ENCODE measurements at places on chromosomes 5 and 9.
A peak's percentile ranks its signal among the peaks of the same experiment; 100 is the strongest.

DNA sequence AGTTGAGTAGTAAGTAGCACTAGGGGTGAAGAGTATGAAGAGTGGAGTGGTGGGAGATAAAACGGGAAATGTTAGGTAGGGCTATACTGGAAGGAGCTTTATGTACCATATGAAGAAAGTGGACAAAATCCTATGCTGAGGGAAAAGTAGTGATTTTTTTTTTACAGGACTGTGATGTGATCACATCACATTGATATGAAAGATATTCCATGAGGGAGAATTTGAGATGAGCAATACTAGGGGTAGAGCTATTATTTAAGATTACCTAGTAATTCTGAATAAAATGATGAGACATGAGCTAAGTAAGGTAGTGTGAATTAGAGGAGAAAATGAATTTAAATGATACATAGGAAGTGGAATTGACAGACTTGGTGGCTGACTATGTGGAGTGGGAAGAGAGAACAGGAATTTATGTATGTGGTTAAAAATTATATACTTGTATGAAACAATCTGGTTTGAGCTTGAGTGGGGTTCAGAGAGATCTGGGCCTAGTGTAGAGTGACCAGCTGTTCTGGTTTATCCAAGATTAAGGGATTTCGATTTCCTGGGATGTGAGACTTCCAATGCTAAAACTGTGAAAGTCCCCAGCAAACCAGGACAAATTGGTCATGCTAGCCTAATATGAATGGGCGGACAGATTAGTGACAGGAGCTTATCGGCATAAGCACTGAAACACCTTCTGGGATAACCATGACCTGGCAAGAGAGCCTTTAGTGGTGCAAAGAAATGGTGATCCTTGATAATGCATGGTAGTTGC lies 29.3 kb upstream of the STOM start:
- peak; percentile 40 for DNase-seq

DNA sequence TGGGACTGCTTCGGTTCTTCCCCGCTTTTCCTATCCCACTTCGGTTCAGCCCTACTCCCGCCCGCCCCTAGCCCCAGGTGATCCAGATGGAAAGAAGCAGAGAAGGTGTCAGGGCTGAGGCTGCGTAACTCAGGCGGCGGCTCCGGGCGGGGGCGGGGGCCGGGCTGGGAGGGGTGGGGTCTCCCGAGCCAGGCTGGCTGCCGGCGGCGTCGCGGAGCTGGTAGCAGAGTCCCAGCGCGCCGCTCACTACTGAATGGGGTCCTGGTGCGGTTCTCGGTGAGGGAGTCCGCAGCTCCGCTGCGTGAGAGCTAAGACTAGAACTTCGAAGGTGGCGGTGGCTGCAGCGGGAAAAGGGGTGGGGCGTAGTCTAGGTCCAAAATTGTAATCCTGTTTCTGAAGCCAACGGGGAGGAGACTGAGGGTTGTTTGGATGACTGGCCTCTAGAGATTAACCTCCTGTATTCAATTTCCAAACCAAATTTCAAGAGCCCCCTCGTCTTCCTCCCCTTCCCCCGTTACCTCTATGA lies 1.4 kb downstream of the PRR16 start:
- peak; percentile 43 for DNase-seq

GRCh38 chr5:139764886-139765408 lies 30.7 kb upstream of the PSD2 start:
- DNase-seq = no peak

DNA sequence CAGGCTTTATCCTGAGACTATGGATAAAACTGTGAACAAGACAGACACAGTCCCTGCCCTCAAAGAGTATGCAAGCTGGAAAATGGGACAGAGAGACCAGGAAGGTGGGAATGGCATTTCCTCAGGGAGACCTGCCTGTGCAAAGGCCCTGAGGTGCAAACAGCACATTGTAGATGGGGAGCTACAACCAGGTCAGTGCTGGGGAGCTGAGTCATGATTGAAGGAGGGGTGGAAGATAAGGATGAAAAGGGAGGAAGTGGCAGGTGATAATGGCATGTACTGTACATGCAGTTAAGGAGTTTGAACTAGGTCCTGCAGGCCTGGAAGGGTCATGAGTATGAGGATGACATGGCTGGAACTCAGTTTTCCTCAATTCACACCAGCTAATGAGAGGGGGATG lies 75.5 kb upstream of the BOD1 start:
- DNase-seq = no peak

GRCh38 chr9:136626066-136626725 lies 36.5 kb upstream of the EGFL7 start:
- DNase-seq = no peak

DNA sequence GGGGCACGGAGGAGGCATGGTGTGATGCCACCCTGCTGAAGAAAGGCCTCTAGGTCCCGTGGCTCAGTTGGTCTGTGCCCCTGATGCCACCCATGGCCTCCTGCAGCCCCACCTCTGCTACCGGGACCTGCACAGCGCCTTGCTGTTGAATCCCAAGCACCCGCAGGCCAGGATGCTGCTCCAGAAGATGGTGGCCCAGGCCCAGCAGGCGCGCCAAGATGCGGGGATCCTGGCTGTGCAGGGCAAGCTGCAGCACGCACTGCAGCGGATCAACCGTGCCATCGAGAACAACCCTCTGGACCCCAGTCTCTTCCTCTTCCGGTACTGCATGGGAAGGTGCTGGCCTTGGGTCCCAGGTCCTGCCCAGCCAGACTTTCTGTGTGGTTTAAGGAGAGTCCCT lies 7.1 kb downstream of the TTC16 start:
- no peak for DNase-seq

DNA sequence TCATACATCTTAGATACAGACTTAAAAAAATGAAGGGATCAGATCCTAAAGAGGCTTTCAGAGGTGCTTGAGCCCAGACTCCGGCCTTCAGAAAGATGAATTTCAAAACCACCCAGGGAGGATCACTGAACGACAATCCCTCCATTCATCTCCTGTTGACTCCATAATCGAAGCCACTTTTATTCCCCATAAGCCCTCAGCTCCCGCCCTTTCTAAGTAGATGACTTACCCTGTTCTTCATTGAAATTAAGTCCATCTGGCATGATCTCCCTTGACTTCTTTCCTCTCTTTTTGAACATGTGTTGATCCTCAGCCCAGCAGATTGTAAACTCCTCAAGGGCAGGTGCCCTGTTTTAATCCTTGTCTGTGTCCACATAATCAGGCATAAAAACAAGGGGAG lies 50.8 kb upstream of the ASTN2 start:
- DNase-seq = no peak

DNA sequence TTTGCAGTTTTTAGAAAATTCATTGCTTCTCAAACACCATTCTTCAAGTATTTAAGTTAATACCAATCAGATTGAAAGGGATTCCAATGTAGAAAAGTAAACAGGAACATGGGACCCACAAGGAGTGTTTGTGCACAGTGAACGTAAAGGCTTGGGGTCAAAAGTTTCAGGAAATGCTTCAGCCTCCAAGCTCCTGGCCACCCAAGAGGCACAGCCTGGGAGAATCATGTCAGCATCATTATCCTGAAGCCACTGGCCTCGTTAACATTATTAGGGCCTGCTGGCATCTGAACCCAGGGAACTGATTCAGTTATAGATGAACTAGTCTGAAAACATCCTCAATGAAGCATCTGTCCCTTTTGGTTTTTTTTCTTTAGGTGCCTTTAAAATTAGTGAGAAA lies 122.9 kb downstream of the NXNL2 start:
- DNase-seq = peak; percentile 53

GRCh38 chr9:137522746-137523455 lies 27.3 kb downstream of the PNPLA7 start:
- no peak for DNase-seq

DNA sequence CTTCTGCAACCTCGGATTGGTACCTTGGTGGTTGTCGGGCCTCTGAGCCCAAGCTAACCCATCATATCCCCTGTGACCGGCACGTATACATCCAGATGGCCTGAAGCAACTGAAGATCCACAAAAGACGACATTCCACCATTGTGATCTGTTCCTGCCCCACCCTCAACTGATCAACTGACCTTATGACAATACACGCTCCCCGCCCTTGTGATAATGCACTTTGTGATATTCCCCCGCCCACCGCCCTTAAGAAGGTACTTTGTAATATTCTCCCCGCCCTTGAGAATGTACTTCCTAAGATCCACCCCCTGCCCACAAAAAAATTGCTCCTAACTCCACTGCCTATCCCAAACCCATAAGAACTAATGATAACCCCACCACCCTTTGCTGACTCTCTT lies 16.5 kb upstream of the TOR1B start:
- DNase-seq = no peak

DNA sequence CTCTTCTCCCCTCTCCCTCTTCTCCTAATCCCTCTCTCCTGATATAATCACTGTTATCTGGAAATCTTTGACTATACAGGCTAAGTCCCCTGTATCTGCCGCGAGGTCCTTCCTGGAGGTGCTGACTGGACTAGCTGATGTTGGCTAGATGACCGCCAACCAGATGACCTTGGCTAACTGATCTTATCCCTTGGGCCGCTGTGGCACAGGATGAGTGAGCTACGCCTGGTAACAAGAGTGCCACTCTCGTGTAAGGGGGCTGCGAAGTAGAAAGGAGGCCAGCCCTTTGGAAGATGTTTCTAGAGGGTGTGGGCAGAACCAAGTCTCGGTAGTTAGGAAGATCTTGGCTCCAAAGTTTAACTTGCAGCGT lies 345 bp upstream of the PRRC1 start:
- DNase-seq = no peak

DNA sequence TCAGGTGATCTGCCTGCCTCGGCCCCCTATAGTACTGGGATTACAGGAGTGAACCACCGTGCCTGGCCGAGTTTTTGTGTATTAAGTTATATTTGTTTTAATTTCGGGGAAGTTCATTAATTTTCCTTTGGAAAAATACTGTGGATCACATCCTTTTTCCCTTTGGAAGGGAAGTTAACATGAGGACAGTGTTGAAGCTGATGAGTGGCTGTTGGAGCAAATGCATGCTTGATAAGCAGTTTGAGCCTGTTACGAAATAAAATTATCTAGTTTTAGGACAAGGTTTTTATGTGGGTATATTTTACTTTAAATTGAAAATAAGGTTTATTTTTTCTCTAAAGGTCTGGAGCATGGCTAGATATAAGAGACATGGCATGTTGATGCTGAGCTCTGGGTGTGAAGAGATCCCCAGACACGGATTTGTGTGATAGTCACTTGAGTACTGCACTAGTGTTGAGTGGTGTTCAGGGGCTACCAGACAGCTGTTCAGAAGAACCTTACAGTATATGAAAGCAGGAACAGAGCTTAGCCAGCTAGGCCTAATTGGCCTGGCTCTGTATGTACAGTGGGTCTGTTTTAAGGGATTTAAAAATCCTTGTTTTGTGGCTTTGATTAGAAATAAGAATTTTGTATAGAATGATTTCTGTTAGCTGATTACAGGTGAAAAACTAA lies 17.4 kb downstream of the LMNB1 start:
- DNase-seq = no peak

DNA sequence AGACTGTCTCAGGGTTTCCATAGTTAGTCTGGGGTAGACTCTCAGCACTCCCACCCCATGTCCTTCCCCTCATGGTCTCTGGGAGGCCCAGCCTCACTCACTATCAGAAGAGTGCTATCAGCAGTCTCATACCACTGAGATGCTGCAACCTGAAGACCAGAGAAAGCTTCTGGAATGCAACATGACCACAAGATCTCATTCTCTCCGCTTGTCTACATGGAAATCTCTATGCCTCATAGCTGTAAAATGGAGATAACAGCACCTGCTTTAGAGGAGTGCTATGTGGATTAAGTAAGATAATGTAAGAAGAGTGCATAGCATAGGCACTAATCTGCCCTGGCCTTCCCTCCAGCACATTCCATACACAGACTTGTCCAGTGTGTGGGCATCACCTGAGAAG lies 47.0 kb upstream of the ZNF169 start:
- no peak for DNase-seq

DNA sequence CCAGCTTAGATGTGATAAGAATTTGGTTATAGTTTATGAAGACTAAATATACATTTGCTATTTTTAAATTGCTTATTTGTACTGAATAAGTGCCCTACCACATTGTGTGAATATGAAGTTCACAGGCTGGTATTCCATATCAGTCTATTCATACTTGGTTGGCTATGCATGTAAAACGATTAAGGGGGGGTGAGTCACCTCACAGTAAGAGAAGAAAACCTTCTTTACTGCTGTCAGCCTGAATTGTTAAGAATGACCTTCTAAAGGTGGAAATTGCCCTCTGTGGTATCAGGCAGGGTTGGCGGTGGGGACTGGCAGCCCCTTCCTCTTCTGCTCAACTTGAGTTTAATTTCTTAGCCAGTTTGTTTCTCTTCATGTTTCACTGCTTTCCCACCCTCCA lies 127.0 kb upstream of the RPS23 start:
- no peak for DNase-seq

- DNase-seq = peak; percentile 99
These were observed 399 bp upstream of the FBN2 start for GRCh38 chr5:128538250-128539037.

DNA sequence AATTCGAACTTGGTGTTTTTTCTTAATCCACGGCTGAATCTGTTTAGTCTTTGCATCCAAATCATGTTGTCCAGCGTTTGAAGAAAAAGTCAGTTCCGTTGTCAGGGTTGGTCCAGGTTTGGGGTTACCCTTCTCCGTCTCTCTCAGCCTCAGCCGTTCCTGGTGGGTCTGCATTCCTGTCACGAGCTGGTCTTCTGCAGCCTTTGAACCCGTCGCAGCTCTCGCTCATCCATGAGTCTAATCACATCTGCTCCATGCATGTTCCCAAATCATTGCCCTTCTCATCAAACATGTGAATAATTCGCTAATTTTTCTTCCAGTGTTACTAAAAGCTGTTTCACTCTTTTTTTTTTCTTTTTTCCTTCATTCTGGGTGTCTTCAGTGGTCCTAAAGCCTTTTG lies 39.0 kb upstream of the EXOC3 start:
- no peak for DNase-seq

DNA sequence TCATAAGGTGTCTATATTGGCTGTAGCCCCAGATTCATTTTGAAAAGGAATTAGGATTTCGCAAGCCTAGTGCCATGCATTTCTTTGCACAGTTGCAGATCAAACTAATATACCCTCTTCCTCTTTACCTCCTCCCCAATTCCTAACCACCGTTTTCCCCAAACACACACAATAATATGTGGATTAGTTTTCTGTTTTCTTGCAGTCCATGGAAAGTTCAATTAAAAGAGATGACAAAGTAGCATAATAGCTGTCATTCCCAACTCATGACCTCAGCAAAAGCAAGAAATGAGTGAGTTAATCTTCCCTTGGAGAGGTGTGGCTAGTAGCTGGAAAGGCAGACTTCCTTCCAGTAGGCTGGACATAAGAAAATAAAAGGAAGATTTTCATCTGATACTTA lies 349.1 kb downstream of the TMEM232 start:
- DNase-seq = no peak

- no peak for DNase-seq
These were observed 121.1 kb downstream of the ADCY2 start for GRCh38 chr5:7517006-7517405.

GRCh38 chr9:117046666-117047327 lies 359.7 kb downstream of the TRIM32 start:
- no peak for DNase-seq
